ENCODE measurements at places on chromosomes 6 and 20.

DNA sequence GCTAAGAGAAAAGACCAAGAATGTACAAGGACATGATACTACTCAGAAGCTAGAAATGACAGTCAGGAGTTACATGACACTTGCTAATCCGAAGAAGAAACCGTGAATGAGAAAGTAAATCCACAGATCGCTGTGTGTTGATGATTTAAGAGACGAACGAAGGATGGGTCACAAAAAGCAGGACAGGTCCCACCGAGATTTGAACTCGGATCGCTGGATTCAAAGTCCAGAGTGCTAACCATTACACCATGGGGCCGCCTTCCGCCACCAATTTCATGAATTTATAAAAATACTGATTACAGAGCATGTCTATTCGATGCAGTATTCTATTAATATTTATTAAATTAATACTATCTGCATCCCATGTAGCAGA, 54.0 kb upstream of the BTN3A2 start:
- DNase-seq, result no peak

- DNase-seq, result no peak
These were observed 526.0 kb downstream of the UTRN start for GRCh38 chr6:144811140-144811539.

DNA sequence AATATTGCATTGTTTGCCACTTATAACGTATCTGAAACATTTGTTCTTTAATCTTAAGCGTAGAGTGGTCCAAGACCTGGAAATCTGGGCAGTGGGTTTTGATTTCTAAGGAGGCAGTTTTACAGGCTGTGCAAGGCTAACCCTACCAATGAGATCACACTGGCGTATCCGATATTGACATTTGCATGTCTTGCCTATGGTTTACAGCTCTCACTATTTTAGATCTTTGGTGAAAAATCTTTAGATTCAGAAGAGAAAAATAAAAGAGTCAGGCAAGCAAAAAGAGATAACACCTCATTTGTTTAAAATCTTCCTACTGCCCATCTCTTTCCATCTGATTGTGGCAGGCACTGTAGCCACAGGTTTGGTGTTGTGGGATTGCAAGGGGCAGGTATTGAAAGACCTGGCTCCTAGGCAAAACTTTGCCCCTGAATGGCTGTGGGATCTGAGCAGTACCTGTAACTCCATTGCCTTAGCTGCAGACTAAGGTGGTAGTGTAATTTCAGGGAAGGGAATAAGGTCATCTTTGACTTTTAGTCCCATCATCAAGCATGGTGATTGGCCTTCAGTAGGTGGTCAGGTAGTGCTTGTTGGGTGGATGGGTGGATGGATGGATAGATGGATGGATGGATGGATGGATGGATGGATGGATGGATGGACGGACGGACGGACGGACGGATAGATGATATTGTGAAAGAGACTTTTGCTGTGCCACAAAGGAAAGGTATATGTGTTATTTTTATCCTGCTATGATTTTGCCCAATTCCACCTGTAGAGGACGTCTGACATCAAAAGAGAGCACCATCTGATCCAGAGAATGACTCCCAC, 1.9 kb downstream of the TNFAIP3 start:
- DNase-seq, result no peak

GRCh38 chr20:610130-611046, at the start of gene TCF15:
TCF15 (minus strand) TSS chr20:610309; CDS start chr20:610237, 72 bp downstream.
- DNase-seq, result peak; percentile 20

DNA sequence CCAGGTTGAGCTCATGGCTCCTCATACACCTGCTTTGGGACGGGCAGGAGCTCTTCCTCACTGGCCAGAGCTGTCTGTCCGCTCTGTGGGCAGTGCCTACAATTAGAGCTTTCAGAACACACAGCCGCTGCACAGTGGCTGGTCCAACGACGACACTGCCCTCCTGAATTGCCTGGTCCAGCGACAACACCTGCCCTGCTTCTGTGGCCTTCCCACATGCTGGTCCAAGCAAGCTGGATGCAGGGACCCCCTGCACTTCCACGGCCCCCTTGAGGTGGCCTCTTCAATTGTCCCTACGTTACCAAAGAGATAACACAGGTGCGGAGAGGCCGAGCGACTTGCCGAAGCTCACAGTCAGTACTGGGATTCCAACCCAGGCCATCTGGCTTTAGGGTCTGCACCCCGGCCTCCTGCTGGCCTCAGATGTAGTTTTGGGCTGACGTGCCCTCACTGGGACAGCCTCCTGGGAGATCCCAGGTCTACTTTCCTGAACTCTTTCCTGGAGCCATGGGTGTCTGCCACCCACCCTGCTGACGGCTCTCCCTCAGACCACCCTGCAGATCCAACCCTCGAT, 1.4 kb upstream of the CHRNA4 start:
- DNase-seq, result no peak

DNA sequence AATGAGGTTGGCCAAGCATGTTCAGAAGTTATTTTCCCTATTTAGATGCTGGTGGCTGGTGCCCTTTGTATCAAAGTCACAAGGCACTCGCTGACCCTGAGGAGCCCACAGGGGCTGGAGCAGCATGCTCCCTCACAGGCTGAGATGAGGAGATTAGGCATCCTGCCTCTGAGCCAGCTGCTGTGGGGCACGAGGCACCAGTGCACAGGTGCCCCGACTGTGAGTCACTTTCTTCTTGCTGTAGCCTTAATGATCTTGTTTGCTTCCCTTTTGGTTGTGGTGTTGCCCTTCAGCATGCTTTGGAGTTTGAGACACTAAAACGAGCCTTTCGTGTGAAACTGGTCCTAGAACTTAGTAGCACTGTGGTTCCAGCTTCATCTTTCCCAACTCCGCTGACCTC, 4.3 kb downstream of the PSMG4 start:
- no peak for DNase-seq

- DNase-seq, result peak; percentile 86
These were observed at the start of gene DSTN for GRCh38 chr20:17569616-17570346. DSTN (plus strand) TSS chr20:17570075; CDS start chr20:17570209, 134 bp downstream.

DNA sequence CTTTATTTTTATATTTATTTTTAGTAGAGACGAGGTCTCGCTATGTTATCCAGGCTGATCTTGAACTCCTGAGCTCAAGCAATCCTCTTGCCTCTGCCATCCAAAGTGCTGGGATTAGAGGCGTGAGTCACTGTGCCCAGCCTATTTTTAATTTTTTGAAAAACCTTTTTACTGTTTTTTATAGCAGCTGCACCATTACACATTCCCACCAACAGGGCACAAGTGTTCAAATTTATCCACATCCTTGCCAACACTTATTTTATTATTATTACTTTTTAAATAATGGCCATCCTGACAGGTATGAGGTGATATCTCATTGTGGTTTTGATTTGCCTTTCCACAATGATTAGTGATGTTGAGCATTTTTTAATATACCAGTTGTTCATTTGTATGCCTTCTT, 42.5 kb downstream of the PACSIN1 start:
- no peak for DNase-seq

- DNase-seq, result no peak
These were observed 144.5 kb downstream of the CEBPB start for GRCh38 chr20:50335105-50335504.

GRCh38 chr20:48709744-48710143, 118.1 kb downstream of the PREX1 start:
- no peak for DNase-seq

DNA sequence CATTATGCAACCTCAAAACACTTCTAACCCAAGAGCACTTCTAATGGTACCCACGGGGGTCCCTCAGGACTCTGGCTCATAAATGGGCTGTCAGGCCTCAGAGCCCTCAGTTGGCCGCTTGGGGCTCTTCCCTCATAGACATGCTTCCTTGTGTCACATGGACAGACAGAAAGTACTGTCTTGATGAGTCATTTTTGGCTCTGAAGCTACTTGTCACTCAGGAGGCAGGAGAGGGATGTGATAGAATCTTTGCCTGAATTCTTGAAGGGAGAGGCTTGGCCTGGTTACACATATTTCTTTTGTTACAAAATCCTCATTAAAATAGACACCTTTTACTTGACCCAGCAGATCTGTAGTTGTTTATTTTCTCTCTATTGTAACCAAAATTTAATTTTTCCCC, 15.1 kb upstream of the EDN1 start:
- no peak for DNase-seq

GRCh38 chr6:47592131-47592840, 106.1 kb upstream of the ADGRF4 start:
- no peak for DNase-seq

- no peak for DNase-seq
These were observed 1274.2 kb upstream of the GJE1 start for GRCh38 chr6:140858381-140858971.

DNA sequence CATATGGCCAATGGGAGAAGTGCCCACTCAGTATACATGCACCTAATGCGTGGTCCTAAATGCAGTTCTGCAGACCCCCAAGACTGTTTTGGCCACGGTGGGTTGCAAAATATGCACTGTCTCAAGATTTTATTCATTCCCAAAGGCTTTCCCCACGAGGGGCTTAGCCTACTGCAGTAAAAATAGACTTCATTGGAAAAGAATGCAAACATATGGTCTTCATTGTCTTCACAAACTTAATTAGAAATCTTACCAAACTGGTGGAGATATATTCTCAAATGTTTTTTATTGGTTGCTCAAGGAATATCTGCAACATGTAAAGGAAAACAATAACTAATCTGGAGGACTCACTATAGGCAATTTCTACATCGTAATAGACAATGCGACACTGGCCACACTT, 31.6 kb upstream of the PRL start:
- no peak for DNase-seq

DNA sequence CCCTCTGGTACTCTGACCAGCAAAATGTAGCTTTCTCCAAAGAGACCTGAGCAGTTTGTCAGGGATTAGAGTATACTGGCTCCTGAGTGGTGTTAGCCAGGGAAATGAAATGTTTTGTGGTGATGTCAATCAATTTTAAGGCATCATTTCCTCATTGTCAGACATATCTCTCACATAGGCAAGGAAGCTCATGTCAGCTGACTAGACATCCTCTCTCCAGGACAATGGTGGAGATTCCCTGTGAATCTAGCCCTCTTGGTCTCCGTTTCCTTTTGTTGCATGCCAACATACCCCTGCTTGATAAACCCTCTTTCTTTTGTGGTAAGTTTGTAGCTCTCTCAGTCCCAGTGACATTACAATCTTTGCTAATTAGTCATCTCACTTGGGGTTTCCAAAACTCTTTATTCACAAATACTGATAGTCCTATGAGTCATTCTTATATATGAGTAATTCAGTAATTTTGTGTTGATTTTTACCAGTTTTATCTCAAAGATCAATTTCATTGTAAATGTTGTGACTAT, 135.6 kb upstream of the PTPRK start:
- no peak for DNase-seq

- DNase-seq, result no peak
These were observed 266.7 kb upstream of the THEMIS start for GRCh38 chr6:128167552-128167951.

DNA sequence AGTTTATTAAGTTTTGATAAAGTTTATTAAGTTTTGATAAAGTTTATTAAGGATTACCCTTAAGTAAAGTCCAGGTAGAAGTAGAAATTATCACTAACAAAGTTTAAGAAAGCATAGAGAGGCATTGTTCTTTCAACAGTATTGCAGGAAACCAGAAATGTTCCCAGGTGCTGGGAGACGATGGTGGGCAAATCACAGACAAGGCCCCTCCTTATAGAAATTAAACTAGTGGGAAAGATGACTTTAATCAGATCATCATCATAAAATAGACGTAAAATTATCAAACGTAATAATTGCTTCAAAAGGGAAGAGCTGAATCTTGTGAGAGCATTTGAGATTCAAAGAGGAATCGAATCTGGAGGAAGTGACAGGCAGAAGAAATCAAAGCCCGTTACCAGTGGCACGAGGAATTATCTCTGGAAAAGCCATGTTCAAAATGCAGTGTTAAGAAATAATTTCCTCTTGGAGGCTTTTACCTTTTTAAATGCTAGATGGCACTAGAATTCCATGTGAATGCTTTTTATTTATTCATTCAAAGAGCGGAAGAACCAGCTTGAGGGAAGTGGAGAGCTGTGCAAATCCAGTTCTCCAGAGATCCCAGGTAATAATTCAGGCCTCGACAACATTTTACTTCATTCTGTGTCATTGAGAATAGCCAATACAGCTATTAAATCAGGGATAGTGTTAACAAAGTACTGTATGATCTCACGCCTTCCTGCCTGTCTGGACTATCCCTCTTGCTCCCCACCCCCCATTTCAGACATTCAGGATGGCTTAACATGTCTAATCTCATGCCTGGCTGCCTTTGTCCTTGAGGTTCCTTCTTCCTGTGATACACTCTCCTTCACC, 1.0 kb upstream of the APMAP start:
- DNase-seq, result no peak

GRCh38 chr6:135073217-135073616, 18.6 kb upstream of the HBS1L start:
- no peak for DNase-seq

DNA sequence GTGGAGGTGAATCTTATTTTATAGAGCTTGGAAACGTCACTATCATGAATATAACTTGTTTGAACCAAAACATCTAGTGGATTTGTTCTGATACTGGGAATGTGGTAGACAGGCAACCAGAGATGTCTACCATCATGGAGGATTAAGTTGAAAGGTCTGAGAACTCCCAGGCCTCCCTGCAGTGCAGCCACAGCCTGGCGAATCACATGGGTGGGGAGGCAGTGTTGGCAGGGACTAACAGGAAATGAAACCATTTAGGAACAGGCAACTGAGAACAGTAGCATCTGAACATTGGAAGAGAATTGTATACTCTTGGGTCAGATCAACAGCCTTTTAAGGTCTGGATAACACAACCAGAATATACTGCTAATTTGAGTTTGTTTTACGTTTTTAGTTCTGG, 22.3 kb upstream of the CEP162 start:
- DNase-seq, result no peak

GRCh38 chr6:27178407-27178730, 69.1 kb upstream of the PRSS16 start:
- DNase-seq, result no peak

GRCh38 chr6:147759536-147759935, 251.0 kb downstream of the SAMD5 start:
- DNase-seq, result no peak

DNA sequence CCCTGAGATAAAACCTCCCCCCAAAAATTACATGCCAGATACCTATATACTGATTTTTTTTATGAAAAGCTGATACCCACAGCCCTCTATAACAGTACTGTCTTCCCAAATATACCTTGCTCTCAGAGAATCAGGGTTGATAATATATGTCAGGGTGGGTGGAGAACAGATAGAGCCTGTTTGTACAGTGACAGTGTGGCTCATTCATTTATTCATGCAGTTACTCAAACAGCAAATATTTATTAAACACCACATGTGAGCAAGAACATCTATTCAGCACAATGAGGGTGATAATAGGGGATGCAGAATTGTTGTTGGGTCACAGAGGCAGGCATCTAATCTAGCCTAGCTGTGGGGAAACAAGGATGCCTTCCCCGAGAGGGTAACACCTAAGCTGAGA, 334.2 kb downstream of the MAFB start:
- no peak for DNase-seq

DNA sequence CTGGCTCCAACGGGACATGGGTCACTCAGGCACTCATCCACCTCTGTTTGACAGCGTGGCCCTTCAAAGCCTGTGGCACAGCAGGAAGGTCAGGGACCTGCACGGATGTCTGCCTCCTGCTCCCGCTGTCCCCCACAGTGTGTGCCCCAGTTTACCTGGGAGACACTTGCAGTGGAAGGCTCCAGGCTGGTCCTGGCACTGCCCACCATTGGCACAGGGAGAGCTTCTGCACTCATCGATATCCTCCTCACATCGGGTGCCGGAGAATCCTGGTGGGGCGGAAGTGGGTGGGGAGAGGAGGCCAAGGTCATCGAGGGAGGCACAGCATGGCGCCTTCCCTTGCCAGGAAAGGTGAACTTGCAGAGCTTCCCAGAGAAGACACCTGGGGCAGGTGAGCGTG, 6.9 kb downstream of the NOTCH4 start:
- DNase-seq, result no peak

- DNase-seq, result no peak
These were observed 6.7 kb downstream of the GPR31 start for GRCh38 chr6:167150941-167151549.

All from stimulated activated CD4-positive, alpha-beta T cell treated with anti-CD3 and anti-CD28 coated beads, Interleukin-4, amount 100 ng/mL, for 4 hours (primary cell).